Activated B cell treated with CpG ODN at 0.5 μM for 24 hours (primary cell): ENCODE measurements at places on chromosomes 7 and 10.

DNA sequence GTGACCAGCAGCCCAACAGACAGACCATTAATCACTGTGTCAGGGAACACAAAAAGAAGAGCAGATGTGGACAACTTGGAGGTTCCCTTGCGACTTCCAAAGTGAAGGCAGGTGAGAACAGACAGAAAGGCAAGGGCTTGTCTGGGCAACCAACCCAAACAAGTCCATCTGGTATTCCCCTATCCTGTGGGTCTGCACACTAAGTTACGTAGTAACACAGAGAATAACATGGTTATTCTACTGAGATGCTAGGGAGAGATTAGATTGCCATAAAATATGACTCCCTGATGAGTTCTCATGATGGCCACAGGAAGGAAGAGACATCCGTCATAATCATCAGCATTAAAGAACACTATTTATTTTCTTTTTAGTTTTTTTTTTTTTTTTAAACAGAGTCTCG, 252.2 kb downstream of the CALN1 start:
- DNase-seq, result no peak

DNA sequence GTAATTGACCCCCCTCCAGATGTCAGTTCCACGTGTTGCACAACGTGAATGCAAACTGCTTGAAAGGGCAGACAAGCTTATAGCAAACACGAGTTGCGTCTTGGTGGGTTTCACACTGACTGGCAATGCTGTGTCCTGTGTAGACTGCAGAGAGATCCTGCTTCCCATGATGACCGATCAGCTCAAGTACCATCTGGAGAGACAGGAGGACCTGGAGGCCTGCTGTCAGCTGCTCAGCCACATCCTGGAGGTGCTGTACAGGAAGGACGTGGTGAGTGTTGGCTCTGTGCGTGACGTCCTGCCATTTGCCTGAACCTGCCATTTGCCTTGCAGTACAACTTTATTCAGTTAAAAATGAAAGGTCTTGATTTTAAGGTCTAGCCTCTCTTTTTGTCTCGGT, 71.1 kb downstream of the INSYN2A start:
- DNase-seq, result no peak

- no peak for DNase-seq
Observed at GRCh38 chr7:8226501-8226900, 35.5 kb downstream of the ICA1 start.

- no peak for DNase-seq
Observed at GRCh38 chr7:42093349-42093905, 143.6 kb downstream of the GLI3 start.

DNA sequence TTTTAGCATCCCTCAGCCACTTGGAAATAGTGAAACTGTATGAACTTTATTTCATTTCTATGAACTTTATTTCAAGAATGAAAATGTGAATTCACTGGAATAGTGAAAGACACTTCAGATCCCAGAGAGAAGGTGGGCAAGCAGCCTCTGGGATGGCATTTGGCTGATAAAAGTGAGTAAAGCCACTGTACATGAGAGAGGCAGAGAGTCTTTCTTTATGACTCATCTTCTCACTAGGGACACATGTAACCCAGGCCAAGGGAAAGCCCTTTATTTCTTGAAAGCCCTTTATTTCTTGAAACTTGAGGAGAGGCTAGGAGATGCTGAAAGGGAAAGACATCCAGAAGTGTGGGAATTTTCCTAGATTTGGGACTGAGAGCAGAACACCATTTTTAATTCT, 148.9 kb upstream of the SMIM30 start:
- DNase-seq, result no peak

GRCh38 chr7:46534664-46535588, 613.9 kb upstream of the IGFBP3 start:
- DNase-seq, result no peak

GRCh38 chr7:19121977-19122588, 4.6 kb upstream of the TWIST1 start:
- no peak for DNase-seq

GRCh38 chr10:98368644-98369043, 46.3 kb downstream of the PYROXD2 start:
- no peak for DNase-seq

- DNase-seq, result no peak
Observed at GRCh38 chr10:96500519-96500918, 13.2 kb downstream of the TLL2 start.

- DNase-seq, result no peak
Observed at GRCh38 chr10:49094646-49095045, 20.7 kb downstream of the VSTM4 start.

- DNase-seq, result no peak
Observed at GRCh38 chr7:126780993-126781392, 471.7 kb downstream of the GRM8 start.

GRCh38 chr7:155868955-155869783, 56.9 kb upstream of the SHH start:
- DNase-seq, result no peak

- DNase-seq, result no peak
Observed at GRCh38 chr7:46934198-46934825, 647.6 kb downstream of the TNS3 start.

DNA sequence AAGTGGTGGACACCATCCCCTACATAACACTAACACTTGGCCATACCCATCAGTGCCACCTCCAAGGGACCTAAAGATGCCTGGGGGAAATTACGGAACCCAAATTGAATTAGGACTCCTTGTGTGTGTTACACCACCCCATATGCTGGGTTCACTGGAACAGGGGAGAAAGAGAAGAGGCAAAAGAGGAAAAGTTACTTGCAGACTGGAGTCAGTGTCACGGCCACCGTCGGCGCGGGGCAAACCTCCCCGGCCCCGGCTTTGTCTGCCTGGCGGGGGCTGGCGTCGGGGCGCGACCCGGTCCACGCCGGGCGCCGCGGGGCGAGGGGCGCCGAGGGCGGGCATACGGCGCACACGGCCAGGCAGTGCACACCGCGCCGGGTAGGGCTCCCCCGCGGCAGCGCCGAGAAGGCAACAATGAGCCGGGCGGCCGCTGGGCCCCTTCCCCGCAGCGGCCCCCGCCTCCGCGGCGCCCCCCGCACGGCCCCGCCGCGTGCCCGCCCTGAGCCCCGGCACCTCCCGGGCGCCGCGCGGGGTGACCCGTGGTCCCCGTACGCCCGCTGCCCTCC, 171.1 kb downstream of the FAM107B start:
- DNase-seq, result peak; percentile 43

DNA sequence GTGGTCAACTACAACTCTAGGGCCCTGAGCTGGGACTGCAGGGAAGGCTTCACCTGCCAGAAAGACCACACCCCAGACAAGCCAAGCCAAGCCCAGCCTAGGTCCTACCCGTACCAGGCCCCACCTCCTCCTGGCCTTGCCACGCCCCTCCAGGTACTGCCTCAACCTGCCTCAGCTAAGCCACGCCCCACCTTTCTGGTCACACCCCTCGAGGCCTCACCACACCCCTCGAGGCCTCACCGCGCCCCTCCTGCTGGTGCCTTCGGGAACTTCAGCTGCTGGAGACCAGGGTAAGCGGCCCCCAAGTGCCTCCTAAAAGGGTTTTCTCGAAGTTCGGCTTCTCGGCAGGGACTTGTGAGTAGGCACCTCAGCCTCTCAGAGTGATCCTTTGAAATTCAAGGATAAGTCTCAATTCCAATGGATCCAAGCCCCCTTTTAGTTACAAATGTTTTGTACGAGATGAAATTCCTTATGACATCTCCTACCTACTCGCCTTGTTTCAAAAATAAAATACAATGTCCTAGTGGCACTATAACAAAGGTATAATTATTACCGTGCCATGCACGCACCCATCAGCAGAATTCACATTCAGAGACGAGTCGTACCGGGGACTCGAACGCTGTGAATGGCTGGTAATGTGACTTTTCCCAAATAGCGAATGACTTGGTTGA, 171.2 kb downstream of the ARHGAP21 start:
- DNase-seq, result no peak

DNA sequence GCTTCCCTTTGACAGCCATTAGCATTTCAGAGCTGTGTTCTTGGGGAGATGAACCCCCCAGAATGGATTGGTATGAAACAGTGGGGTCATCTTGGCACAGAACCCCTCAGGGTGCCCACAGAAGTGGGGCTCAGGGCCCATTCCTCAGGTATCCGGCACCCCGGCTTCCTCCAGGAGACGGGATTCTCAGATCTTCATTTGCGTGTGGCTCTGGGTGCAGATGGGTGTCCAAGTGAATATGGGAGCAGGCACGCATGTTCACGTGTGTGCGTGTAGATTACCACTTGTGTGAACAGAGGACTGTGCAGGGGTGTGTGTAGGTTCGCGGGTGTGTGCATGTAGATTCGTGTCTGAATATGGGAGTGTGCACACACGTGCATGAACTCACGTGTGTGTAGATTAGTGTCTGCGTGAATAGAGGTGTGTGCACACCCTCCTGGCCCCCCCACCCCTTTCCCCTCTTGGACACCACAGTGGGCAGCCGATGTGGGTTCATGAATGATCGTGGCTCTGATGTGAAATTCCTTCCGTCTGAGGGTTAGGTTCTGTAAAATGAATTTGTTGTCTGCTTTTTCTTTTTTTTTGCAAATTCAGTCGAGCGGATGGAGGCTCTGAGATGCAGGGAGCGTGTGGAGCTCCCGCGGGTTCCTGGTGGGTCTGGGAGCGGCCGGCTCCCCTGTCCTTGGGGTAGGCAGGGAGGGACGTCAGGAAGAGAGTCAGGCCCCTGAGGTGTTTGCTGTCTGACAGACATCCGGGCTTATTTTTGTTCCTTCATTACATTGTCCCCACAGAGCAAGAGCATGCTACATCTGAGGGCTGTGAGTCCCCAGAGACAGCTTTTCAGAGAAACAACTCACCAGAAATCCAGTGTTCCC, 7.4 kb downstream of the ELFN1 start:
- DNase-seq, result no peak

- no peak for DNase-seq
Observed at GRCh38 chr7:50156706-50157105, 63.7 kb upstream of the ZPBP start.
